ENCODE measurements at places on chromosomes 11 and 22. TPM values are rescaled to one million over a fixed set of nuclear protein-coding genes. Genes with fewer than 3 reads are reported as not detected.

DNA sequence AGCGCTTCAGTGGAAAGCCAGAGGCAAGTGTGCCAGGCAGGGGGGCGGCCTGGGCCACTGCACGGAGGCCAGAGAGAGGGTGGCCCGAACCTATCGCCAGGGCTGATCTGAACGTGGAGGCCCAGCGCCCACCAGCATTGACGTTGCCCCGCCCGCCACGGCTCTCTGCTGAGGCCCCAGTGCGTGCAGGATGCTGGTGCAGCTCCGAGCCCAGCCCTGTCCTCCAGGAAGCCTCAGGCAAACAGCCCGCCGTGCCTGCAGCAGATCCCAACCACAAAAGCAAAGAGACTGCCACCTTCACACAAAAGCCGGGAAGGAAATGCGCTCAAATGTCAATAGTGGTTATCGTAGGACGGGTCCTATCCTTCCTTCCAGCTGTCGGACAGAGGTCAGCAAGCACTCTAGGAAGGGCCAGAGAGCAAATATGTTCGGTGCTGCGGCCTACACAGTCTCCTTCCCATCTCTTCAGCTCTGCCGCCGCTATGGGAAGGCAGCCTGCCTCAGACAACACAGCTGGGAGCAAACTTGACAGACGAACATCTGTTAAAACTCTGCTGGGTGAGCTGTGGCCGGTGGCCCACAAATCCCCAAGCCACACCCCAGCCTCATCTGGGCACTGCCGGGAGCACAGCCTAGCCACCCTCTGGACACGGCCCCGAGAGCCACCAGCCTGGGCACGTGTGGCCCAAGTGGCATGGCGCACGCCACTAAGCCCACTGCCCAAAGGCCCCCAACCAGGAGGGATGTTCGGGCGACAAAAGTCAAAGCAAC lies 146.2 kb downstream of the CRYBB2 start:
- no peak for DNase-seq

DNA sequence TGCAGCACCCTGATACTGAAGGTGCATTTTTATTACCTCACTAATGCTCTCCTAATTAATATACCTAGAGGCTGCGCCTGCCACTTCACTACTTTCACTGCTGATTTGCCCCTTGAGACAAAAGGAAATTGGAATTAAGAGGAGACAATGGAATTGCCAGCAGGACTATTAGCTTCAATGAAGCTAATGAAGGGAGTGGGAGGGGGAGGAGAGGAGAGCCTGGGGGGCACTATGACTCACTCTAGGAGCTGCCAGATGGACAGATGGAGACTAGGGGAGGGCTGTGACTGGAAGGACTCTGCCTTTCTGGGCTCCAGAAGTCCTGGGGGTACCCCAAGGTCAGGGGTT lies 102.8 kb upstream of the DRD2 start:
- DNase-seq: peak; percentile 26

Gene GRM5
- total RNA-seq: 0.10 TPM

DNA sequence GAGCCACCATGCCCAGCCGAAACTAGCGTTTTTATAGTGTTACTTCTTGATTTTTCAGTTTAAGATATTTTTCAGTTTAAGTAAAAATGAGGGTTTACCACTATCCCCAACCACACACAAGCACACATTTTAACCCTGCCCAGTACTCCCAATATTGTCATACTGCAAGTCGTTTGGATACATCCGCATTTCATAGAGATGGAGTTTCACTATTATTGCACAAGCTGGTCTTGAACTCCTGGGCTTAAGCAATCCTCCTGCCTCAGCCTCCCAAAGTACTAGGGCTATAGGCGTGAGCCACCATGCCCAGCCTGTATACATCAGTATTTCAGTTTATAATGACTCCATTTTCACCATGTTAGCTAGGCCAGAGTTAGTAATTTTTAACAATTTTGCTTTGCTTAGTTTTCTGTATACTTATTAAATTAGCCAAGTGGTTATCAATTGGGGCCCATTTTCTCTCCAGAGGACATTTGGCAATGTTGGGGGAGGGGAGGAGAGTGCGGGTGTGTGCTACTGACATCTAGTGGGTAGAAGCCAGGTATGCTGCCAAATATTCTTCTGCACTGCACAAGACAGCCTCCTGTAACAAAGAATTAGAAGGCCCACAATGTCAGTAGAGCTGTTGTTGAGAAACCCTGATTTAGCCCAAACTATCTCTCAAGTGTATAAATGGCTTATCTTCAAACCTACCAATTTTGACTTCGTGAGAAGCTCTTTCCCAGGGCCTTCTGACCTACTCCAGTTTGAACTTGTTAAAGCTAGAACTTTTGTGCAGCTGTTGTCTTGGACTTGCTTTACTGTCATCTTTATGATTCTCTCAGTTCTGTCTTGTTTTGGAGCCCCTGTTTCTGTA lies 7.3 kb downstream of the USP47 start:
- peak; percentile 70 for DNase-seq

DNA sequence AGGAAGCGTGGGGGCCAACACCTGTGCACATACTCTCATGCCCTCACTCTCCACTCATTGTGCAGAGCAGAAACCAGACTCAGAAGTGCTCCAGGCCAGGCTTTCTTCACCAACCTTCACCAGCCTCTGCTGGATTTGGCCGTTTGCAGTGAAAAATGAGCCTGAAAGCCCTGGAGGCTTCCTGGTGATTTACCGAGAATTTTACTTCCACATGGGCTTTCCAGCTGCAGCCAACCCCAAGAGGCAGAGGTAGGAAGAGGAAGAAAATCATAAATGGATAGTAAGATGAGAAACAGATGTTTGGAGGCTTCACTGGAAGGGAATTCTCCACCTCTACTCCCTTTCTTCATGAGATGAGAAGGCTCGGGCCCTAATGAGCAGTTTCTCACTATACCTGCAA lies 155.4 kb downstream of the ETS1 start:
- DNase-seq: no peak

Gene DCDC1
- 0.66 TPM for total RNA-seq

DNA sequence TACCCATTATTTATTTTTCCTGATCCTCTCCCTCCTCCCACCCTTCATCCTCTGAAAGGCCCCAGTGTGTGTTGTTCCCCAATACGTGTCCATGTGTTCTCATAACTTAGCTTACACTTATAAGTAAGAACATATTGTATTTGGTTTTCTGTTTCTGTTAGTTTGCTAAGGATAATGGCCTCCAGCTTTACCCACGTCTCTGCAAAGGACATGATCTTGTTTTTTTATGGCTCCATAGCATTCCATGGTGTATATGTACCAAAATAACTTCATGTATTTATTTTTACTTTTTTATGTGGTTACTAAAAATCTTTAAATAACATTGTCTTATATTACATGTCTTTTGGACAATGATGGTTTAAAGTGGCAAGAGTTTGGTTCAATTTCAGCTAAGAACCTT lies 15.2 kb downstream of the PDGFD start:
- no peak for DNase-seq

DNA sequence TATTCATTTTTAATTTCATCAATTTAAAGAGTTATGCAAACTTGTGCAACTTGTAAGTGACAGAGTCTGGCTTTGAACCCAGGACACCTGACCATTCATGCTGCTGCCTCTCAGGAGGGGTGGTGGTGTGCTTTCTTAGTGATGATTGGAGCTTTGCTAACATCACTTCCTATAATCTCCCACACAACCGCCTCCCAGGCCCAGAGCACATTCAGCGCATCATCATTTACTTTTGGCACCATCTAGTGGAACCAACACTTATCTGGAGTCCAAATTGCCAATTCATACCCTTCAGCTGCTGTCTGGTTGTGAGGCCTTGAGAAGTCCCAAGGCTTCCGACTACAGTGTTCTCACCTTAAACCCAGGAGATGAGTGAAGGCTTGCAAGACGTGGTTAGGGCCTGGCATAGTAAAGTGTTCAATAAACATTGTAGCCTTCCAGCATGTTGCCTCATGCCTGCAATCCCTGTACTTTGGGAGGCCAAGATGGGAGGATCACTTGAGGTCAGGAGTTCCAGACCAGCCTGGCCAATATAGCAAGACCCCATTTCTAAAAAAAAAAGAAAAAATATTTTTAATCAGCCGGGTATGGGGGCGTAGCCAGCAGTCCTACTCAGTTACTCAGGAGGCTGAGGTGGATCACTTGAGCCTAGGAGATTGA lies 1.1 kb upstream of the TTLL1 start:
- DNase-seq: peak; percentile 88

- DNase-seq: no peak
Observed at GRCh38 chr22:50526834-50527801, 1.7 kb upstream of the SCO2 start.

- peak; percentile 32 for DNase-seq
Observed at GRCh38 chr11:75474878-75475766, 42.1 kb upstream of the KLHL35 start.

DNA sequence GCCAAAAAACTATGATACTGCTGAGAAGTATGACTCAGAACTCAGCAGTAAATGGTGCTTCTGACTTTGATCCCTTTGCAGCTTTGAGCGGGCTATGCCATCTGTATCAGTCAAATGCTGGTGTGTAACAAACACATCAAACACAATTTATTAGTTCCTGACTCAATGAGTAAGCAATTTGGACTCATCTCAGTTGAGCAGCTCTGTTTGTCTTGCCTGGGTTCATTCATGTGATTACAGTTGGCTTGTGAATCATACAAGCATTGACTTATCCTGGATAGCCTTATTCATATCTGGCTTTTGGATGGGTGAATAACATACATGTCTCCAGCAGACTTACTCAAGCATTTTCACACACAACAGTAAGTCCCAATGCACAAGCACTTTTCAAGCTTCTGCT lies 858.8 kb downstream of the METTL15 start:
- DNase-seq: peak; percentile 31

DNA sequence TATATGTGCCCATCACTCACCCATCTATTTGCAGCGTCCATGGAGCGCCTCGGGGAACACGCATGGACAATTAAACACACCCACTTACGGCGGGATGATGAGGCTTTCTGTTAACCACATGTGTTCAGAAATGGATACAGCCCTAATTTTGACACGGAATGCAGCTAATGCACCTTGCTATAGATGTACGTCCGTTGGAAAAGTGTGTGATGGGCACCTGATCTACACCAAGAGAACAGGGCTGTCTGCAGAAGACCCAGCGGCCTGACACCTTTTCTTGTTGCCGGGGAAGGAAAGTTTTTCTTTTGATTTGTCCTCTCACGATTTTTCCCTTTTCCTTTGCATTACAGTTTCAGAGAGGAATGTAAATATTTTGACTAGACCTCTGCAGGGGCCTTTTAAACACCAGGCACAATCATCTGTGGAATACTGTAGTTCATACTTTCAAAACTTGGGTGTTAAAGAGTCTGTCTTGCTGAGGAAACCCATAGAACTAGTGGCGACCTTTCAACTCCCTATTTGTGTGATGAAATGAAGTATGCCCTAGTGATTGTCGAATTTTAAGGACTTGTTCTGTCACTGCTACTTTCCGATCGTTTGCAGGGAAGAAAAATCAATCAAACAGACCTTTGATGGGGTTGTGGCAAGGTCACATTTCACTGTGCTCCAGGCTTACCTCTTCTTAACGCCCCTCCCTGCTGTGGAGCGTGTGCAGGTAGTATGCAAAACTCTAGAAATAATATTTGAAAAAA lies 16.5 kb upstream of the PAX6 start:
- no peak for DNase-seq

DNA sequence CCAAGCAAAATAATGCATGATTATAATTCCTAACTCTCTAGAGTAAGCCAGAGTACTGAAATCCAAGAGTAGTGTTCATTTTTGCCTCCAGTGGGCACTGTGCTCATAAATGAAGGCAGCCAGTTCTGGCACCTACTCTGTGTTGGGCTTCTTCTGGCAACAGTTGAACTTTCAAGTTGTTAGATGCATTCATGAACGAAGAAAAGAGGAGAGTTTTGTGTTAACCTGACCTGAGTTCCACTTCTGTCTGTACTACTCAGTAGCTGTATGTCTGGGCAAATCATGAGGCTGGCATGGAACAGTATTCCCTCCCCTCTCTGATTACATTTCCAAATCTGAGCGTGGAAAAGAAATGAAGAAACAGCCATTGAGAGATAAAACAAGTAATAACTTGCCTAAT lies 20.3 kb upstream of the TENM4 start:
- DNase-seq: peak; percentile 44

DNA sequence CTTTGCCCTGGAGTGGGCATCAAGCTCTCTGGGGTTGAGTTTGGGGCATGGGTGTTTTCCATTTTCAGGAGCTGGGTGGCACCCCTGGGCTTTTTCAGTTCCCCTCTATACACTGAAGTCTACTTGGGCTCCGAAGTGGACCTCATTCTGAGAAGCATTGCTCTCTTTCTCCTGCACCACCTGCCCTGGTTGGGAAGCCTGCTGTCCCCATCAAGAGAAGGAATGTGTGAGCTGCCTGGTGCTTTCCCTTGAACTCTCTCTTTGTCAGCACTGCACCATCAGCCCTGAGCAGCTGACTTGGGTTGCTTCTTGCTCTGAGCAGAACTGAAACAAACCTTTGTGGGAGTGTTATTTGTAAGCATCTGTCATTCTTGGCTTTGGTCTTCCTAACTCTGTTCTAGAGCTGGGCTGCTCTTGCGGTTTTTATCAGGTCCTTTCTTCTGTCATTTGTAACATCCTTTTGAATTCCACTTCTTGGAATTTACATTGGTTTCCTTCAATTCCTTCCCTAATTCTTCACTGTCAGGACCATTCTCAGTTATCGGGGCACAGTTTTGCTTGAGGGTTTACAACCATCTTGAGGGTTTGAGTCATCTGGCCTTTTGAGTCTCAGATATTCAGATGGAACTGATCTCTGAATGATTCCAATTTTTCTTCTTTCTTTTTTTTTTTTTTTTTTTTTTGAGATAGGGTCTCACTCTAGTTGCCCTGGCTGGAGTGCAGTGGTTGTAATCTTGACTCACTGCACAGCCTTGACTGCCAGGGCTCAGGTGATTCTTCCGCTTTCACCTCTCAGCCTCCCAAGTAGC lies 20.5 kb downstream of the UBE2L3 start:
- DNase-seq: peak; percentile 56

DNA sequence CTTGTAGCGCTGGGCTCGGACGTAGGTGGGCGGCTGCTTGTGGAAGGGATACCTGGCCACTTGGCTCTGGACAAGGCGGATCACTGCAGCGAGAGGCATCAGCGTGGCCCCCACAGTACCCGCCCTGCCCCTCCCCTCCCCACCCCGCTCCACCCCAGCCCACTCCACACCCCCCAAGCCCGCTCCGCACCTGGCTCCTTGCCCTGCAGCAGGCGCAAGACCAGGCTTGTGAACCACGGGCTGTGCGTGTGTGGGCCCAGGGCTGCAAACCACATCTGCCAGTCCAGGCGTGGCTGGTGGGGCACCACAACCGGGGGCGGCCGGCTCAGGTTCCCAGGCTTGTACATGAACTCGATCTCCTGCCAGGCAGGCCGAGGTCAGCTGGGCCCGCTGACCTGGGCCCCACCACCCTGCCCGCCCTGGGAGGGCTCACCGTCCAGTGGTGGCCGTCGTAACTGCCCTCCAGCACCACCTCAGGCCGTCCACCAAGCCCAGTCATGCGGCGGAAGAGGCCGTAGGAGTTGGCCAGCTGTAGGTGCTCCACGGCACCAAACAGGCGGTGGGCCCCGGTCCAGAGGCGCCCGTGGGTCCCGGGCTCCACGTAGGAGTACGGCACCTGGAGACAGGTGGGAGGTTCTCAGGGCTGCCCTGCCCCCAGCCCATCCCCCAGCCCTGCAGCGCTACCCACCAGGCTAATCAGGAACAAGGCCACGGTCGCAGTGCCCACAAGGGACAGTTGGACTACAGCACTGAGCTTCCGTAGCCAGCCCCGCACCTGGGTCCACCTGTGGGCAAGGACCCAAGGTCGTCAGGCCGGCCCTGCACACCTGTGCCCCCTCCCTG lies 2.9 kb downstream of the LMF2 start:
- DNase-seq: no peak

GRCh38 chr22:36029406-36029755 lies 757 bp upstream of the RBFOX2 start:
- DNase-seq: no peak

Gene ROBO4
- 0.99 TPM for total RNA-seq
